Stimulated activated naive CD4-positive, alpha-beta T cell (primary cell): ENCODE measurements at places on chromosomes 2 and 18.

DNA sequence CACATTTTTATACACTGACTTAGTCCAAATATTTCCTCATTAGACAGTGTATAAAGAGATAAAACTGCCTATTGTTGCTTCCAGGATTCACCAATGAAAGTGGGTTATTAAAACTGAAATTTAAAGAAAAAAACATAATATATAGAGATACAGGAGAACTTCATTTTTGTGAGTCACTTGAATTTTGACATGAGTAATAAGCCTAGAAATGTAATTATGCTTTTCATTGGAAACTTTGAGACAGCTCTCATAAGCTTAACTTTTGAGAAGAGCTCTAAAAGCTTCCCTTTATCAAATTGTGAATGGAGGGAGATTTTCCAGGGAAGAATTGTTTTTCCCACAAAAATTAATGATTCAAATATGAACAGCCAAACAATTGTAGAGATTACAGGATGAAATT, 14.1 kb downstream of the DYNC2LI1 start:
- DNase-seq: no peak

DNA sequence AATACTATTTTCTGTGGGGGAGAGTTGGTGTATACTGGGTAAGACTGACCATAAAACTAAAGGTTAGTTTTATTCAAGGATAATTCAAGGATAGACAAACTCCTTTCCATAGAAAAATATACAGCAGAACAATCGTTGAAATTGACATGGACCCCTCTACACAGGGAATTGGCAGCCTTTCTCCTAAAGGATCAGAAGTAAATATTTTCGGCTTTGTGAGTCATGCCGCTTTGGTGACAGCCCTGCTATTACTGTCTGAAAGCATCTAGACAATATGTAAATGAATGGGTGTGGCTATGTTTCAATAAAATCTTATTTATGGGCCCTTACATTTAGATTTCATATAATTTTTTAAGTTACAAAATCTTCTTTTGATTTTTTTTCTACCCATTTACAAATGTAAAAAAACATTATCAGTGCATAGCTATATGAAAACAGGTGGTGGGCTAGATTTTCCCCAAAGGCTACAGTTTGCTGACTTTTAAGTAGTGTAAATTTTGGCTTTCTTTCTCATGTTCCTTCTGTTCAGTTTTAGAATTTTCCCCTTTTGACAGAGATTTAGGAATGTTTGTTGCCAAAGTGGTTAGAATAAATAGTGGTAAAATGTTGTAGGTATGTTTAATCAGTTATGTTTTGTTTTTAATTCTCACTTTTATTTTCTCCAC, 270.6 kb downstream of the DCC start:
- no peak for DNase-seq

- DNase-seq: peak; percentile 55
These were observed 308.9 kb downstream of the PDE11A start for GRCh38 chr2:177763531-177764265.

GRCh38 chr2:15127876-15128275, 433.3 kb downstream of the NBAS start:
- DNase-seq: no peak

DNA sequence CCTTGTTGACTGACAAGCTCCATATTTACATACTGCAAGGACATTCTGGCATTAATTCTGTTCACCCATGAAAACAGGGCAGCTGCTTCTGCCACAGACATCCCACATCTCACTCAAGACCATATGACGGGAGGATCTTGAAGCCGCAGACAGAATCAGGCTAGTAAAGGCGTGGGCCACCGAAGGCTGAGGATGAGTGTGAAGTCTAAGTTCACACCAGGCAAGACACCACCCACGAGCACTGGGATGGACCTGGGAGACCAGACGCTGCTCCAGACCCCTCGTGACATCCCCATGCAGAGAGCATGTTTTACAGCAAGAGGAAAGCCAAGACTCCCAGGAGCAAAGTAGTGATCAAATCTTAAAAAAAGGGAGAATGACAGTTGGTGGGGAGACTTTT, 3.2 kb downstream of the FHL2 start:
- no peak for DNase-seq

- peak; percentile 29 for DNase-seq
These were observed 502 bp downstream of the MERTK start for GRCh38 chr2:111898703-111899514.

- no peak for DNase-seq
These were observed 28.3 kb upstream of the GYPC start for GRCh38 chr2:126627643-126628042.

GRCh38 chr2:185208261-185208660, 530.3 kb upstream of the FSIP2 start:
- no peak for DNase-seq

GRCh38 chr2:138831154-138831553, 51.0 kb upstream of the NXPH2 start:
- DNase-seq: no peak

- no peak for DNase-seq
These were observed 63.9 kb downstream of the LANCL1 start for GRCh38 chr2:210412660-210413059.

DNA sequence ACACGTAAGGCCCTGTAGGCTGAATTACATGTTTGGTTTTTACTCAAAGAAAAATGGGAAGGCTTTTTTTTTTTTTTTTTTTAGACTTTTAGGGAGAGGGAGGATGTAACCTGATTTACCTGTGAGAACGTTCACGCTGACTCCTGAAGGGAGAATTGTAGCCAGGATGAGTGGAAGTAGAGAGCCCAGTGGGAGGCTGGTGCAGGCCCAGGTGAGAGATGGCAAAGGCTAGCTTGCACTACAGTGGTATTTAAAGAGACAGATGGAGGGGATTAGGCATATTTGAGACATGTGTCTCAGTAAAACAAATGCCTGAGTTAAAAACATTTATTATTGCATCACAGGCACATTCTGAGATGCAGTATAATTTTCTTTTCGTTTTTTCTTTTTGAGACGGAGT, 107.9 kb downstream of the CCDC85A start:
- no peak for DNase-seq

DNA sequence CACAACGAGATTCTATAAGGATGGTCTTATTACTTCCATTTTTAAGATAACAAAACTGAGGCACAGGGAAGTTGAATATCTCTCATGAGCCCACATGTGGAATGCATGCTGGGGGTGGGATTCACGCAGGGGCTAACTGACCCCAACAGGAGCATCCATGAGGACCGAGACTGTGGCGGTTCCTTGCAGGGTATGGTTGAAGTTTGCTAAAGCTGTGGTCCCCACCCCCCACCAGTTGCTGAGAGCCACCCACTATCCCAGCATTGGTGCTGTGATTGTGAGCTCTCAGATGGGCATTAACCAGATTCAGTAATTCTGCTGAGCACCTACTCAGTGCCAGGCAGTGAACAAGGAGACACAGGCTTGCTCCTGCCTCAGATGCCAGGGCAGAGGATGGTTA, 116.0 kb upstream of the TEX51 start:
- DNase-seq: no peak

DNA sequence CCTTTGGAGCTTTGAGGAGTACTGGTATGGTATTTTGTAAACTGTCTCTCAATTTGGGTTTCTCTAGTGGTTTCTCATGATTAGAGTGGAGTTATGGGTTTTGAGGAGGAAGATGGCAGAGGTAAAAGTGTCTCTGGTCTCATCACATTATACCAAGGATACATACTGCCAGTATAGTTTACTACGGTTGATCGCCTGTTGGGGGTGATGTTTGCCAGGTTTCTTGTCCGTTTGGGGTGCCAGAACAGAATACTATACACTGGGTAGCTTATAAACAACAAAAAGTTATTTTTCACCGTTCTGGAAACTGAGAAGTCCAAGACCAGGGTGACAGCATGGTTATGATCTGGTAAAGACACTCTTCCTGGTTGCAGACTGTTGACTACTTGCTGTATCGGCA, 293.7 kb downstream of the NYAP2 start:
- no peak for DNase-seq

DNA sequence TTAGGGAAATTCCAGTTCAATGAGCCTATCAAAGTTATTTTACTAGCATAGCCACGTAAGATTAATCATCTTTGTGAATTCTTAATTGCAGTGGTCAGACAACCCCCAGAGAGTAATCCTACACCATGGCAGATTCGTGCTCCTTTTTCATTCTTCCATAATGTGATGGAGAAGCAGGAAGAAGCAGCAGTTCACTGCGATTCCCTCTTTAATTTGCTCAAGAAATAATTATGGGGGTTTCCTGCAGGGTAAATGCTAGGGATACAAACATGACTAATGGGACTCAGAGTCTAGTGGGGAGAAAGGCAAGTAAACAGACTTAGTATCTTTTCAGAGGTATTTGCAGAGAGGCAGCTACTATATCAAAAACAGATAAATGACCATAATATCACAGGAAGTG, 175.8 kb upstream of the HNRNPA3 start:
- DNase-seq: no peak

DNA sequence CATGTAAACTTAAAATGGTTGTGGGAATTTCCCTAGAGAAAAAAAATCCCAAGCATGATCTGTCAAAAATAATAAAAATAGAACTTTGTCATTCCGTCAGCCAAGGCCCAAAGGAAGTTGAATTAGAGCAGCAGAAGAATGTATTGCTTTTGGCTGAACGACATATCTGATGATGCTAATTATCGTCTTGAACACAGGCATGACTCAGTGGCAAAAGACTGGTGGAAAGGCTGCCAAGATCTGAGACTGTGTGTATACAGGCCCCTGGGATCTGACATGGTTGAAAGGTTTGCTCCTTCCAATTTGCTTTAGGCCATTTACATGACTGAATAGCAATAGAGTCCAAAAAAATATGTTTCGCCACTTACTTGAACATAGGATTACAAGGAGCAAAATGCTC, 1057.1 kb upstream of the CRIM1 start:
- no peak for DNase-seq

- no peak for DNase-seq
These were observed 101.0 kb downstream of the BCL2L11 start for GRCh38 chr2:111221701-111222100.

DNA sequence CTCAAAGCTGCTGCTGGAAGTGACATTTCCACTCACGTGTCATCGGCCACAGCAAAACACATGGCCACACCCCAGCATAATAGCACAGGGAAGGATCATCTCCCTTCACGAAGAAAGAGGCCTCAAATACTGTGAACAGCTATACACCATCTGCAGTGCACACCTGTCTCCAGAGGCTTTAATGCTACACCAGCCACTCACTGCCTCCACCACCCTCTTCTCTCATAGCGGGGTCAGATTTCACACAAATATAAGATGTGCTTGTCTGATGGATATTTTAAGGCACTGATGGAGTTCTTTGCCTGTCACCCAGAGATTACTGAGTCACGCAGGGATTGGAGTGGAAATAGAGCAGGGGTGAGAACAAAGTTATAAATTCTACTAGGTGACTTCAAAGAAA, 374.0 kb downstream of the ZNF516 start:
- DNase-seq: no peak

DNA sequence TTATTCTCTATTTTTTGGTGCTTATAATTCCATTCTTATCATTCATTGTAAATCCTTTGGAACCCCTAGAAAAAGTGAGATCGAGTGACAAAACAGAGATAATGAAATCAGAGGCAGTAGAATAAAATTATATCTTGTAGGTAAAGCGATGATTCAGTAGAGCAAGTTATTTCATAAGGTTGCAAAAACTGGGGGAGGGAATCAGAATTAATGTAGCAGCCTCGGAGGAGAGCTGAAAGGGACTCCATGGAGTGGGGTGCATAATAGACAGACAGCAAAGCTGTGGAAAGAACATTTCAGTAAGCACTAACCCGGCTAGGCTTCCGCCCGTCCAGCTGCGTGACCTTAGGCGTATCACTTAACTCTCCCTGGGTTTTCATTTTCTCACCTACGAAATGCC, 289.7 kb downstream of the EN1 start:
- DNase-seq: no peak

- DNase-seq: no peak
These were observed 874 bp downstream of the NDUFAF7 start for GRCh38 chr2:37232131-37232933.

DNA sequence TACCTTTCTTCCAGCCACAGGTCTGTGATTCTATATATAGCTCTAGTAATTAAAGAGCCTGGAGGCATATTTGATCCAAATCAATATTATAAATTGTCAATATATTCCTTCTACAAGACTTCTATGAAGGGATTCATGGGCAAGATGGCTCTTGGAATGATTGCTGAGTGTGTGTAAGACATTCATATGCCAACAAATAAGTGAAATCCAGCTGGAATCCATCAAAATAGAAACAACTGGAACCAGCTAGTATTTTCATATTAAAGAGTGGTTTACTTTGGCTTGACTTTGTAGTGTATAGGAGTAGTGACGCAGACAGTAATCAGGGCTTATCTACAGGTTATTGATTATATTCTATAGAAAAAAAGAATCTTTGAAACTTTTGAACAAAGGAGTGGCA, 83.4 kb downstream of the CALCRL start:
- DNase-seq: no peak

- DNase-seq: no peak
These were observed 6.8 kb upstream of the SNED1 start for GRCh38 chr2:240991378-240992263.

DNA sequence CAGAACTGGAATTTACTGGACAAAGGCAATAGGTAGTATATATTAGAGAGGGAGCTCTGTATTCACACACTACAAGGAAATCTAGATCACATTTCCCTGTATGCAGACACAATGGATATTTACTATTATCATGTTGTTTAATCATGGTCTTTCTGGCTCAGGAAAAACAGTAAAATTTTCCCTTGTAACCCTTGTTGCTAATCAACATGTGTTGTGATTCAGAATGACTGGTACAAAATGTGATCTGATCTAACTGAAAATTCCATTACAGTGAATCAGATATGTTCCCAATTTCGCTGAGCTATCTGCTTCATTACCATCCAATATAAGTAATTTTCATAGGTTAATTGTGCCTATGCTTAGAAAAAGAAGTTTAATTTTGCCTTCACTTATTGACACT, 1109.7 kb downstream of the LRP1B start:
- no peak for DNase-seq

- no peak for DNase-seq
These were observed 94.8 kb downstream of the PLB1 start for GRCh38 chr2:28590496-28591301.

DNA sequence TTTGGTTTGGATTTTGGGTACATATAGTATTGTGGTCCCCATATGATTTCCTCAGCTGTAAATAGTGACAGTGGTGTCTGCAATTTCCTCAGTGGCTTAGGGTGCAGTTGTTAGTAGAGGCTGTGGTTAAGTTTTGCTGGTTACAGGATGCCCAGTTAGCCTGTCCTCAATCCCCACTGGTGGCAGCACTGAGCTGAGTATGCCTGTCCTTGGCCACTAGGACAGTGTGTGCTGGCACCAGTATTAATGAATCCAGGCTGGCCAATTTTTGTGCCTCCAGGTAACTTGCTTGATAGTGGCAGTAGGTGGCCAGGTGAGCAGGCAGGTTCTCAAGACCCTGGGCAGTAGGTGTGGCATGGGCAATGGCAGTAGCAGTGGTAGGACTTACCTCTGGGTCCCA, 973.1 kb downstream of the TMEM182 start:
- DNase-seq: no peak

GRCh38 chr2:216698895-216699294, 3.5 kb upstream of the IGFBP5 start:
- peak; percentile 27 for DNase-seq

DNA sequence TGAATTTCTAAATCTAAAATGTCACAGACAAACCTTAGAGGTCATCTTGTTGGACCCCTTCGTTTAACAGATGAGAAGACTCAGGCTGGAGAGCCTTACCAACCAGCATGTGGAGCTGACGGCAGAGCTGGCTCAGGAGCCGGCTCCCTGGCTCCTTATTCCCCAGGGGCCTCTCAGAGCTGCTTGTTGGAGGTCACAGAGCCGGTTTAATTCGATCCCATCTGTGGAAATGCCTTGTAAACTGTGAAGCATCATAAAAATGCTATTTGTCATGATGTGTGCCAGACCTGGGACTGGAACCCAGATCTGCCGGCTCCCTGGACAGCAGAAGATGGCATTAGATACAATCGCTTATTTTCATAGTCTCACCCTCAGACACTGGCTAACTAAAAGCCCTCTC, 8.2 kb upstream of the CIB4 start:
- no peak for DNase-seq
